Mucosa of descending colon (tissue), 3 donors: ENCODE measurements at places on chromosomes 13 and 19.

DNA sequence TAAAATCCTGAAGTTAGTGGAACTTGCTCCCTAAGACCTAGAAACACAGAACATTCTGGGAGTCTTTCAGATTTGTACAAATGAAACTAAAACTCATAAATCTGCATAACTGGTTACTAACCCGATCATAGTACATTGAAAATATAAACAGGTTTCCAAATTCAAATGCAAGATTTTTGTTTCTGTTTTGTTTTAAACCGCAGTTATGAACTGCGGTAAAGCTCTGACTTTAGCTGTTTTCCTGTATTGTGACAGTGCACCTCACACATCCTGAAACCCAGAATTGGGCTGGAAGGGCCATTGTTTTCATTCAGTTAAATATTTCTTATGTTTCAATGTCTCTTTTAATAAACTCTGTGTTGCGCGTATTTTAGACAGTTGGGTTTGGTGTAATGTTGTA lies 204.7 kb downstream of the SHISA2 start:
- no peak for DNase-seq

DNA sequence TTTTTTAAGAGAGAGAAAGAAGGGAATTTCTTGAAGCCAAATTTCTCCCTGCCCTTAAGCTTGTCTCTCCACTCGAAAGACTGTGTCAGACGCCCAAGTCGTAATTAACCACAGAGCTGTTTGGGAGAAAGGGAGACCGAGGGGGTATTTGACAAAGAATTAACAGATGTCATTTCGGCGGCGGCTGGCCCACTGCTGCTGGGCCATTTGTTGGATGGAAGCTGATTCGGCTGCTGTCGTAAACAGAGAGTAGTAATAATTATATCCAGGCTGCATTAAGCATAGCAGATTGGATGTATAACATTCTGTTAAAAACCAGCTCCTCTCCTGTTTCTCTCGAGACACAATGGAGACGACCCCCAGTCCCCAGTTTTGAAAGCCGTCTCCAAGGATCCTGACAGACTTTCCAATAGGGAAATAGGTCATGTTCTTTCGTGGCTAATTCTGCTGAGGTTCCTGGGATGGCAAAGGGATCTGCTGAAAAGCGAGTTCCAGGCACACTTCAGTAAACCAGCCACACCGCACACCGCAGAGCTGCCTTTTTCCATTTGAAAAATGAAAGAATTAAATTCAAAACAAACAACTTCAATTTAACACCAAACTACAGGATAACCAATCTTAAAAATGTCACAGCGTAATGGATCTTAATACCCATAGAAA lies 71.5 kb downstream of the KCTD15 start:
- no peak for DNase-seq

DNA sequence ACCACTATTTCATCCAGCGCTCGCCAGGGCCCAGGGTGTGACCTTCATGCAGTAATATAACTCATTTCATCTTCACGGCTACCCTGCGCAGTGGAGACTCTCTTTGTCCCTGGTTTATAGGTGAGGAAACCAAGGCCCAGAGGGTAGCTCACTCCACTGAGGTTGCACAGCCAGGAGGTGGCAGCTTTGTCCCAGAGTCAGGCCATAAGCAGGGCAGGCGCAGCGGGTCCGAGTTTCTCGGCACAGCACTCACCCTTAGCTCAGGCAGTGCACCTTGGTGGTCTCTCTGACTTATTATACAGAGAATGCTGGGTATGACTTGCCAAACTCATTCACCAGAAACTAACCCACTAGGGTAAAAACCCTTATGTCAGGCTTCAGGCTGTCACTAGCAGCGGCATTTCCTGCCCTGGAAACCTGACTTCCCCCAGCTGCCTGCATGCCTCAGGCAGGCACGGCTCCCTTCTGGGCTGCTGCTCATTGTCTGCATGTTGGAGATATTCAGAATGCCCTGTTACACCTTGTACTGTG lies 24.5 kb downstream of the PPP5C start:
- no peak for DNase-seq

GRCh38 chr13:28630869-28631268 lies 28.1 kb upstream of the POMP start:
- DNase-seq = no peak

DNA sequence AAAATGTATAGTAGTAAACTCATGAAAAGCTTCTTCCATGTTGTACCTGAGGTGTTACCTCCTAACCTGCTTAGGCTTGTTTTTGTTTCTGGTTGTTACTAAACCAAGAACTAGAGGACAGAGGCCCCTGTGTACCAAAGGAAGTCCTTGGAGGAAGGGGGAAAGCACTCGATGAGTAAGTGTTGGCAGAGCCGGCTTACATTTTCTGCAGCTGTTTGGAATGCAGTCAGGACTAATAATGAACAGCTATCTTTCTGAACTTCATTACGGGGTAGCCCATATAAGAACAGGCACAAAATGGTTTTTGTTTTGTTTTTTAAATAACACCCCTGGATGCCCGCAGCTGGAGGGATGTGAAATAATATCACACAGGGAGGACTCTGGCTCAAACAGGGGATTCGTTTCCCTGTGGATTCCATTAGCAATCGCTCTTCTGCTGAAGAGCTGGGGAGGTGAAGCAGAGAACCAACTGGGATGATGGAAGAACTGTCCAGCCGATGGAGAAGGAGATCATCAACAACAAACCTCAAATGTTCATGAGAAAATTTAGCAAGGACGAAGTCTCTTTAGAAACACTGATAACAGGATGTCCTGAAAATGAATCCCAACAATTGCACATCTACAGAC lies 214.2 kb upstream of the MAB21L1 start:
- no peak for DNase-seq

- no peak for DNase-seq
Measured at GRCh38 chr13:95235199-95235756, 66.0 kb downstream of the ABCC4 start.

GRCh38 chr19:1491114-1491848 lies at the start of gene REEP6:
REEP6 (plus strand) TSS chr19:1491181; CDS start chr19:1491270, 89 bp downstream.
- DNase-seq = no peak

DNA sequence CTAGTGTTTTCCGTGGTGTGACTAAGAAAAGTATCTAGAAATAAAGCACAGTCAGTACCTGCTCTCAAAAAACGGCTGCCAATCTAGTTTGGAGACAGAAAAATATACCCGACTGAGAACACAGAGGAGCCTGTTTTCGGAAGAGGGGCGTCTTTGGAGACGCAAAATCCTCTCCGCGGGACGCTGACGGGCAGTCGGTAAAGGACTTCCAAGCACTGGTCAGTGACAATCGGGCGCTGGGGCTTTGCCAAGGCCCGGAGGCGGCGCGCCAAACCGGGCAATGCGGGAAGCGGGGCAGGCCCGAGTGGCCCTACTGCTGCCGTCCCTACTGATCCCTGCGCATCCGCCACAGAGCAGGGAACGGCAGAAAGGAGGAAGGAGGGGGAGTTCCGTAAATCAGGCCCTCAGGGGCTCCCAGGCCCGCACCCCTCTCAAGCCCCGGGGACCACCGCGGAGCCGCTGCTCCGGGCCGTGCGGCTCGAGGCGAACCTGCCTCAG lies 588 bp upstream of the DPY19L3 start:
- peak; percentile 65 for DNase-seq

DNA sequence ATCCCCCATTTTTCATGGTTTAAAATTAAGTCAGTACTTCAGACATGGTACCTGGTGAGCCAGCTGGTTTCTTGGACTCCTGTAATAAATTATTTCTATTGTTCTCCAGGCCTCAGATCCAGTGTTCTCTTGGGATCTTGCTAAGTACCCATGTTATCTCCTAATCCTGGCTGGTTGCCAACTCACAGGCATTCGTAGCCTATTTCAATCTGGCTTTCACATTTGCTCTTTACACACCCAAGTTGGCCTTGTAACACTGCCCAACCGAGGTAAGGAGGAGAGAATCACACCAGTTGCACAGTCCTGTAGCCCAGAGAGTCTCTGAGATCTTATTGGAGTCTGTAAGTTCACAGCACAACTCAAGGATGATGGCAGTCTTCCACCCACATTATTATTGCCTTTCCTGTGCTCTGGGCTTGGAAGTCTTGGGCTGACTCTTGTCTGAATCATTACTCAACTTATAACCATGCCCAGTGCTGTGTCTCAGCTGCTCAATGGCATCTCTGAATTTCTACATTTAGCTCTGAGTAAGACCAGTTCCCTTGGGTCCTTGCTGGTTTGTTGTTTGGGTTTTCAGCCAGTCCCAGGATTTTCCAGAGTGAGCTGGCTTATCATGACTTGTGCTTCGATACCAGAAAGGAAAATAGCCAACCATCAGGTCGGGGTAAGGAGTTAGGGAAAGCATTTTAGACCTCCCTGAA lies 76.6 kb upstream of the KLF12 start:
- DNase-seq = no peak

DNA sequence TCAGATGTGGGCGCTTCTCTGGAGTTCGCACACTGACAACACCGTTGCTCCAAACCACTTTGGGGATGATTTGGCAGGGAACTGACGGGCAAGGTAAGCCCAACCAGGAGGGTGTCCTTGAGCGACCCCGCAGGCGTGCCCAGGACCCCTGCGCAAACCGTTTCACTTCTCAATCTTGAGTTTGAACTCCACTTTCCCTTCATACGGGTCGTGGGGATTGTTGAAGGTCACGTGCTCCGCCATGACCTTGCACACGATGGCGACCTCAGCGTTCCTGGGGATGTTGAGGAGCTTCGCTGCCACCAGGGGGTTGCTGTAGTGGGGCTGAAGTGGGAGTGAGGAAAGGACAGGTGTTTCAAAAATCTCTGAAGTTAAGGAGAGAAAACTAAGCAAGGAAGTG lies 8.8 kb downstream of the ATP4B start:
- no peak for DNase-seq

DNA sequence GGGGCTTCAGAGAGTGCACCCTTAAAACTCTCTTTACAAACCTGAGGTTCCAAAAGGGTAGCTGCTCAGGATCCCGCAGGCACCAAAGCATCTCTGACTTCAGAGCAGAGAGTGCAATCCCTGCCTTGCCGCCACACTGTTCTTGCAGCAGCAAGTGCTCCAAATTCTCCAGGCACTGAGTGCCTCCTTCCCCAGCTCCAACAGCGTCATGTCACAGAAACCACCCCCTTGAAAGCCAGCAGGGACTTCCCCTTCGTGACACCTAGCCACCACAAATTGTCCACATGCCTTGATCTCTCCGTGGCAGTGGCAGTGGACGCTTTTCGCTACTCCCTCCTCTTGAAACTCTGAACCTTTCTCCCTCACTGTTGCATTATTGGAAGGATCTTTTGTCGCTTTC lies 39.9 kb downstream of the MBNL2 start:
- DNase-seq = no peak

DNA sequence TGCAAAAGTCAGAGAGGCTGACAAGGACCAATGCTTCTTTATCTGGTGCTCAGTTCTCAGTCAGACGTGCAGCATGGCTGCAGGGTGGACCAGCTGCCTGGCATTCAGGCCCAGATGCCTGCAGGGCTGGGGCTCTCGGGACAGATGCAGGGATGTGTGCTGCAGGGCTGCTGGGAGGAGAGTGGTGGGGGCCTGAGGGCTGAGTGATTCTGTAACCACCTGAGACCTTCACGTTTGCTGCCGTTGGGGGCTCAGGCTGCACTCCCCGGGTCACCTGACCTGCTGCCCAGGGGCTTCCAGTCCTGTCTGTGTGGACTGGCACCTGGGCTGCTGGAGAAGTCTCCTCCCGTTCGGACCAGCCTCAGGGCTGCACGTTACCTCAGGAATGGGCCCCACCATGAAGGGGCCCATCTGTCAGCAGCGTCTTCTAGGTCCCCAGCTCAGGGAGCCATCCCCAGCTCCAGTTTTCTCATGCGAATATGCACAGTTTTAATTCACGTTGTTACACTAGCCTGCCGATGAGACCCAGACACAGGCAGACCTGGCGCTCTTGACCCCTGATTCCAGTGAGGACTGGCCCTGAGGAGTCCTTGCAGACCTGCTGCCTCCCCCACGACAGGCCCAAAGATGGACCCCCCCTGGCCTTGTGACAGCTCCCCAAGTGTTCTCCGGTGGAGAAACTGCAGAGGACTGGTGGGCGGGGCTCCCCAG lies 16.9 kb downstream of the KCTD15 start:
- DNase-seq = no peak

- DNase-seq = no peak
Measured at GRCh38 chr13:112450118-112450903, 74.2 kb downstream of the SPACA7 start.

DNA sequence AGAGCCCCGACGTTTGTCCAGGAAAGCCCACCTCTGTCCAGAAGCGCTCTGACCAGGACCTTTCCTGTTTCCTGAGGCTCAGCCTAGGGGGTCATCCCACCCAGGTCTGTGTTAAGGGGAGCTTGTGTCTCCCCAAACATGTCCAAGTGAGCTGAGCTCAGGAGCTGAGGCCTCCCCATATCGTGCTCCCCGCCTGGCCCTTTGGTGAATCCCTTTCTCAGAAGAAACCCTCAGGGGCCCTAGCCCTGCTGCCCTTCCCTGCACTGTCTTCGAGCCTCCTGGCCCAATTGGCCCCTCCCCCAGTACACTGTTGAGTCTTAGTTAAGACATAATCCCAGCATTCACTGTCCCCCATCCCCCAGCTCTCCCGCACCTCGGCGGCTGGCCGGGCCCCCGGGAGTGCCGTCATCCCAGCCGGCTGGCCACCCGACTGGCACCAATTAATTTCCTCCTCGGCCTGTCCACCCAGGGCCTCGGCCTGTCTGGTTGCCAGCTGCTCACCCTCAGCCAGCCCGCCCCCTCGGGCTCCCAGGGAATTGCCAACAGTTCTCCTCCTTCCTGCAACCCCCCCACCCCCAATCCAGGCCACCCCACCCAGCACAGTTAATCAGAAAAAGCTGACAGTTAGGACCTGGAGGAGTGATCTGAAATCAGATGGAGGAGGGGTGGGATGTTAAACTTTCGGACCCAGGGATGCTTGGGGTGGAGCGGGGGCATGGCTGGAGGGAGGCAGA lies 13.6 kb downstream of the IER2 start:
- peak; percentile 84 for DNase-seq

- no peak for DNase-seq
Measured at GRCh38 chr19:42079276-42079669, 3.3 kb downstream of the ZNF574 start.

- no peak for DNase-seq
Measured at GRCh38 chr19:47351548-47351947, 2.4 kb downstream of the DHX34 start.

GRCh38 chr13:39047560-39047959 lies 9.3 kb downstream of the NHLRC3 start:
- DNase-seq = no peak

DNA sequence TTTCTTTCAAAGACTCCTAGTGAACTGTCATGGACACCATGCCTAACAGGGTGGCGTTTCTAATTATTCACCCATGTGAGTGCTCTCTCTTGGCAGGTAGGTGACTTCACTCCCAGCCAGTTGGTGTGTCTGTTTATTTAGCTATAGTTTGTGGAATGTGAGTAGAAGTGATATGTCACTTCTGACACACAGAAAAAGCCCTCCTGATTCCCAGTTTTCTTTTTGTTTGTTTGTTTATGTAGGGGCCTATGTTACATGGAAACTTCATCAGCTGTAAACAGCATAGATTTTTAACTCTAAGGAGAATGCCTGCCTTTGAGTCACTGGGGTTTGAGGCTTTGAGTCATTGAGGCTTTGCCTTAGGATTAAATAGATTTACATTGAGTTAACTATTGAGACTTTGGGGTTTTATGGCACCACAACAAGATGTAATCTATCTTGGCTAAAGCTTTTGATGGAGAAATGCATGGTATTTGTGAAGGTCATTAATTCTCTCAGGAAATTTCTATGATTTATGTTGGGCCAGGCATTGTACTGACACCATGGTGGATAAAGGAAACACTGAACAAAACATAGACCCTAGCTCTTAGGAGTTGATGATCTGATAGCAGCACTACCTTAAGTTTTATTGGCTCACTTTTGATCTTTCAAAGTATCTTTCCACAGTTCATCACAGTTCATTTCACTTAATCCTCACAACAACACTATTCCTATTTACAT lies 45.3 kb downstream of the UFM1 start:
- no peak for DNase-seq
